ENCODE measurements at places on chromosomes 3 and 15.

- no peak for DNase-seq
Observed at GRCh38 chr3:117444175-117444574, 734.6 kb downstream of the TUSC7 start.

- no peak for DNase-seq
Observed at GRCh38 chr3:51139616-51140015, 245.5 kb upstream of the MANF start.

- no peak for DNase-seq
Observed at GRCh38 chr3:142086581-142087090, 62.7 kb downstream of the TFDP2 start.

GRCh38 chr15:63135804-63136203, 14.1 kb downstream of the LACTB start:
- DNase-seq: no peak

DNA sequence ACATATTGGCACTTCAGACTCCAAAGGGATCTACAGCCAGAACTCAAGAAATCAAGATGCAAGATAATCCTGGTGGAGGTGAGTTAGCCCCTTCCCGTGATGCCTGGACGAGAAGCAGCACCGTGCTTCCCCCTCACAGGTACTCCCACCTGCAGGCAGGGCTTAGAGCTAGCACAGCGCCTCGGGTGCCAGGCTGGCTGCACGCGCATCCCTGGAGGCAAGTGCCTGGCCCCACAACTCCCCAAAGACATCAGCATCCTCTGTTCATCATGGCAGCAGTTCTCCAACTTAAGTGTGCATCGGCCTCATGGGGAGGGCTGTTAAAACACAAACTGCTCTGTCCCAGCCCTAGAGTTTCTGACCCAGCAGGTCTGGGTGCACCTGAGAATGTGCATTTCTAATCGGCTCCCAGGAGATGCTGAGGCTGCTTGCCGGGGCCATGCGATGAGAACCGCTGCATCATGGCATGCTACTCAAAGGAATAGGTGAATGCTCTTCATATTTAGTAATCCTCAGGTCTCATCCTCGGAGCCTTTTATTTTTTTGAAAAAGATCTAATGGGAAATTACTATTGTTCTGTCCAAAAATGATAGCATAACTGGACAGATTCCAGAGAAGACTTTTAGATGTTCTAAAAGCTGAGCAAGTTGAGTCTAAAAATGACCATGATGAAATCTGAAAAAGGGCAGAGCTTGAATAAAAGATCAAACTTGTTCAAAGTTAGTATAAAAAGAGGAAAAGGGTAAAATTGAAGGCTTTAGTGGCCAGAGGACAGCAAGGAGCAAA, 244.2 kb downstream of the ADAMTS17 start:
- DNase-seq: no peak

- no peak for DNase-seq
Observed at GRCh38 chr3:140219291-140219690, 284.3 kb downstream of the CLSTN2 start.

DNA sequence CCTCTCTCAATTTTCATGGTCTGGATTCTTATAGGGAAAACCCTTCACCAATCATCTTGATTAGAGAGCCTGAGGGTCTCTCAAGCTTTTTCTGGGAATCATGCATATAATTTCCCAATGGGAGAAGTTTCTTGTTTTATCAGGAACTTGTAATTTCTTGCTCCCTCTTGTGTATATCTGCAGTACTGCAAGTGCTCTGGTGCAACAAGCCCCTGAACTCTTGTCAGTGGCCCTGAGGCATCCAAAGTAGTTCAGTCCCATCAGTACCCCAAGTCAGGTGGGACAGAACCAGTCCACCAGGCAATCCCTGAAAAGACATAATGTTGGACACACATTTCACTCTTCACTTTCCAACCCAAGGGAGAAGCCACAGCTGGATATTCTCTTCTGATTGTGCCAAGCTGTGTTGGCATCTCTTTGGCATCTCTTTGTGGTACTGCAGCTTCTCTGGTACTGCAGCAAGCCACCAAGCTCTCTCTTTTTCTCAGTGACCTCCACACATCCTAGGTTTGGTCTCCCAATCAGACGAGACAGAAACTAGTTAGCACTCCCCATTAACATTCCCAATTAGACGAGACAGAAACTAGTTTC, 214.5 kb downstream of the ZIC4 start:
- DNase-seq: no peak

DNA sequence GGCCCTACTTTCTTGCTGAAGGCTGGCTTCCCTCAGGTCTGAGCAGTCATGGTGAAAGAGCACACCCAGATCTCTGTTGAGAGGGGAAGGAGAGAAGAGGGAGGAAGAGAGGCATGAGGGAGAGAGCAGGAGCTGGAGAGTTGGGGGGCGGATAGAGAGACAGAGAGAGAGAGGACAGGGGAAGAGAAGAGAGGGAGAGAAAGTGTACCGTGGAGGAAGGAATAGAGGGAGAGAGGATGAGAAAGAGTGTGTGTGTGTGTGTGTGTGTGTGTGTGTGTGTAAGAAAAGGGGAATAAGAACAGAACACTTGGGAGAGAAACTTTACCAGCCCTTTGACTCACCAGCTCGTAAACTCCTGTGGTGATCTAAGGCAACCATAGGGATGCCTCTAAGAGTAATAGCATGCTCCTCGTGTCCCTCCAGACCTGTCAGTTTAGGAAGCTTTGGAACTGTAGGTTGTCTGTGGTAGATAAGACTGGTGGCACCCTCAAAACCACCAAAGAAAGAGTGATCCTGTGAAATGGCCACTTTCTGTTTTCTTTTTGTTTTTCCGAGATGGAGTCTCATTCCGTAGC, 18.2 kb downstream of the ZNF592 start:
- DNase-seq: no peak

GRCh38 chr15:57861034-57861638, 154.6 kb downstream of the POLR2M start:
- DNase-seq: no peak

DNA sequence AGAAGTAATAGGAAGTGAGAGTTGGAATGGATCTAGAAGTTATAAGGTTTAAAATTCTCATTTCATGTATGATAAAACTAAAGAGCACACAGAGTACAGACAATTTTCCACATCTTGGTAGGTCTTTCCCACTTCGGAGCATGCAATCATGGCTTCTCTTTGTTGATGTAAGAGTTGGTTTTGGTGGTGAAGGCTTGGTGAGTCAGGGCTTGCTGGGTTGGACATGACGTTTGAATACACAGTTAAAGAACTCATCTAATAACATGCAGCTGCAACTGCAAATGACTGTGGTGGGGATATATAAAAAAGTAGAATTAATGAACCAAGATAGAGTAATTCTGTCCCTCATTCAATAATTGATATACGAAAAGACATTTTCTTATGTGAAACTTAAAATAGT, 39.5 kb upstream of the GRM7 start:
- DNase-seq: no peak

Measured in 8988T (cell line).